ENCODE measurements at places on chromosomes 11 and 22.
A peak's percentile ranks its signal among the peaks of the same experiment; 100 is the strongest.

GRCh38 chr11:37504060-37504611 lies 906.1 kb upstream of the RAG2 start:
- peak; percentile 8 for DNase-seq

- DNase-seq: peak; percentile 87
Measured at GRCh38 chr22:20130731-20131596, 640 bp upstream of the ZDHHC8 start.

- peak; percentile 76 for DNase-seq
Measured at GRCh38 chr11:125517116-125517770, 21.2 kb upstream of the FEZ1 start.

DNA sequence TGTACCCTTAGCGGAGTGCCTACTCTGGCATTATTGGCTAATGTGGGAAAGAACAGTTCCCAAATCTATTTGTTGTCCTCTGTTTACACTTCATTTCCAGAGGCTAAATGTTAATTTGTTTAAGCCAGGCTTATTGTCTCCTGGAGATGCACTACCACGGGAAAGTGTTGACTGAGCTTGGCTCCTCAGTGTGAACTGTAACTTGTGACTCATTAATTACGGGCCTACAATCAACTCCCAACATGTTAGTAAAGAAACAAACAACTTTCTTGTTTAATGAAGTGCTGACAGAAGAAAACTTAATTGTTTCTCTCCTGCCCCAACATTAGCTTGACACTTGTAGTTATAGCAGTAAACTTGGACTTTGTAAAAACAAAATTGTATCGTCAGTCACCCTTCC lies 130.4 kb downstream of the ATXN10 start:
- DNase-seq: no peak

DNA sequence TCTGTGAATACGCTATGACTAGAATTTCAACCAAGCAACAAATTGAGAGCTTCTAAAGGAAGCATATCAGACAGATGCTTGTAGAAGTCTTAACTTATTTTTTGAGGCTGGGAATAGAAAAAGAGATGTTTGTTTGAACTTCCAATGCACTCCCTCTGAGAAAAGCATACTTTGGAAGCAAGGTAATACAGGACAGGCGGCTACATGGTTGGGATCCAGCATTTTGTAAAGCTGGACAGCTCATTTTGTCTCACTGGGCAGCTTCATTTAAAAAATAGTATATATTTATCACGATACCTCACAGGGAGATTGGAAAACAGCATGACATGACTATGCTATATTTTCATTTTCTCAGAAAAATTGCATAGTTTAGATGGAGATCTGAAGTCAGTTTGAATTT lies 821.3 kb upstream of the API5 start:
- no peak for DNase-seq

DNA sequence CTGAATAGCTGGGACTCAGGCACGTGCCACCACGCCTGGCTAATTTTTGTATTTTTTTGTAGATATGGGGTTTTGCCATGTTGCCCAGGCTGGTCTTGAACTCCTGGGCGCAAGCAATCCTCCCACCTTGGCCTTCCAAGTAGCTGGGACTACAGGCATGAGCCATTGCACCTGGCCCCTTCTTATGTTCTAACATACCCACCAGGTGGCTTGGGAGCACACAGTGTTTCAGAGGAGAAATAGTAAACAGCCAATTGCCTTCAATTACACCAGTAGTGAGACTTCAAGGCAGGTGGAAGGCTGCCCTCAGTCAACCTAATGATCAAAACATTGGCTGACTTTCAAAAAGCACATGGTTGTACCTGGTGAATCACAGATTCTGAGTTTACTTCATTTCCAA lies 167.2 kb downstream of the SWAP70 start:
- no peak for DNase-seq

GRCh38 chr11:68340784-68341556 lies 28.6 kb downstream of the LRP5 start:
- no peak for DNase-seq

GRCh38 chr11:27864091-27864491 lies 163.8 kb upstream of the BDNF start:
- no peak for DNase-seq

GRCh38 chr11:106958517-106959248 lies 59.6 kb downstream of the GUCY1A2 start:
- no peak for DNase-seq

GRCh38 chr22:19357270-19358105 lies 66.0 kb upstream of the CLTCL1 start:
- DNase-seq: no peak

- no peak for DNase-seq
Measured at GRCh38 chr11:6648501-6648900, 7.1 kb downstream of the DCHS1 start.

DNA sequence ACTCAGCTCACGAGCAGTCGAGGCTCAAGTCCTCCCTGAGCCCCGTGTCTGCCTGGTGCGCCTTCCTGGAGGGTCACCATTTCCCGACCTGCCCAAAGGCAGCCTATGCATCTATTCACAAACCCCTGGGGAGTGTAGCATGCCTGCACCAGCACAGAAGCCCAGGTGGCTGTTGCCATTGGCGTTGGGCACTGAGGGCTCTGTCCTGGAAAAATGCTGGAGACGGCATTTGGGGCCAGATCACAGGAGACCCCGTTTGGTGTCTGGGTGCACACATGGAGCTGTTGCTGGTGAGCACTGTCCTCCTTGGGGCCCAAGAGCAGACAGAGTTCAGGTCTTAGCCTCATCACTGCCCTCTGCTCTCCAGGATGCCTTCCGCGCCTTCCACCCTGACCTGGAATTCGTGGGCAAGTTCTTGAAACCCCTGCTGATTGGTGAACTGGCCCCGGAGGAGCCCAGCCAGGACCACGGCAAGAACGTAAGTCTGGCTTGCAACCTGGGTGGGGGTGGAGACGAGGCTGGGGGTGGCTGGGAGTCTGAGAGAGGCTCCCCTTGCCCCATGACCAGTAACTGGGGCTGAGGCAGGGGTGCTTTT lies 9.4 kb downstream of the FADS2 start:
- DNase-seq: no peak

- no peak for DNase-seq
Measured at GRCh38 chr11:130779943-130780342, 136.3 kb downstream of the SNX19 start.

DNA sequence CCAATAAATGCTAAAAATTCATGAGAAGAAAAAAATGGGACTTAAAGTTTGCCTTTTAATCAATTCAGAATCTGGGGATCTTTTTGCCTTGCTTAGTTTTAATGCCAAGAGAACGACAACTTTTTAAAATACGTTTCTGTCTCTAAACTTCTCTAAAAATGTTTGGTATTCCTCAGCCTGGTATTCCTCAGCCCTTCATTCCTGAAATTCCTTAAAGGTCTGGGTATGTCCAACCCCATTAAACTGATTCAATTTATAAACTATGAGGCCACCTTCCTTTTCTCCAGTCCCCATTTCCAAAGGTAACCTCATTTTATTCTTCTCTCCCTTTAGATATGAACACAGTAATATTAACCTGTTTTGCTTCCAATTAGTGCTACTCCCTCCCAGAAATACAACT lies 16.6 kb downstream of the POLA2 start:
- DNase-seq: no peak

DNA sequence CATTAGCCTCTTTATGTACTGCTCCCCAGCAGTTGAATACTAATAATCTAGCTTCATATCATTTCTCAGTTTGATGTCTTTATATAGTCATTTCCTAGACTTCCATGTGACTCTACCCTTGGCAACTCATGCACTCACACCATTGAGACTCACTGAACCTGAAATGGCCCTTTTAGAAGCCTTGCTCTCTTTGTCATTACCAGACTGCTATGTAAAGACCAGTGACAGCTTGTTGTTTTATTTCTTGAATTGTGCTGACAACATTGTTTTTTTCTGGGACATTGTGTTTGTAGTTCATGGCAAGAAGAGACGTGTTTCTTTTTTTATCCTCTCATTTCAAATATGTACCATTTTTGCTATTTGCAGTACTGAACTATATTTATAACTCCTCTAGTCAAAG lies 256.5 kb downstream of the CNTN5 start:
- no peak for DNase-seq

DNA sequence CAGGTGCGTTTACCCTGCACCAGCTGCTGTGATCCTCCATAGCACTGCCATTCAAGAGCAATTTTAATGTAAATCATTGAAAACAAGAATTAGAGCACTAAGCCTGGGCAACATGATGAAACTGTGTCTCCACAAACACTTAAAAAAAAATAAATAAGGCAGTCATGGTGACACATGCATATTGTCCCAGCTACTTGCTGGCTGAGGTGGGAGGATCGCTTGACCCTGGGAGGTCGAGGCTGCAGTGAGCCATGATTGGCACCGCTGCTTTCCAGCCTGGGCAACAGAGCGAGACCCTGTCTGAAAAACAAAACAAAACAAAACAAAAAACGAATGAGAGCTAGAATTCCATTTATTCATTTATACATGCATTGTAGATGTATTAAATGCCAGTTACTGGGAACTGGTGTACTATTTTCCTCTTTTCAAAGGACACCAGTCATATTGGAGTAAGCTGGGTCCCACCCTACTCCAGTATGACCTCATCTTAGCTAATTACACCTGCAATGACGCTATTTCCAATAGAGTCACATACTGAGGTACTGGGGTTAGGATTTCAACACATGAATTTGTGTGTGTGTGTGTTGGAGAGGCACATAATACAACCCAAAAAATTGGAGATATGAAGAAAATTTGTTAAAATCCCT lies 101.9 kb downstream of the MICAL2 start:
- DNase-seq: no peak

DNA sequence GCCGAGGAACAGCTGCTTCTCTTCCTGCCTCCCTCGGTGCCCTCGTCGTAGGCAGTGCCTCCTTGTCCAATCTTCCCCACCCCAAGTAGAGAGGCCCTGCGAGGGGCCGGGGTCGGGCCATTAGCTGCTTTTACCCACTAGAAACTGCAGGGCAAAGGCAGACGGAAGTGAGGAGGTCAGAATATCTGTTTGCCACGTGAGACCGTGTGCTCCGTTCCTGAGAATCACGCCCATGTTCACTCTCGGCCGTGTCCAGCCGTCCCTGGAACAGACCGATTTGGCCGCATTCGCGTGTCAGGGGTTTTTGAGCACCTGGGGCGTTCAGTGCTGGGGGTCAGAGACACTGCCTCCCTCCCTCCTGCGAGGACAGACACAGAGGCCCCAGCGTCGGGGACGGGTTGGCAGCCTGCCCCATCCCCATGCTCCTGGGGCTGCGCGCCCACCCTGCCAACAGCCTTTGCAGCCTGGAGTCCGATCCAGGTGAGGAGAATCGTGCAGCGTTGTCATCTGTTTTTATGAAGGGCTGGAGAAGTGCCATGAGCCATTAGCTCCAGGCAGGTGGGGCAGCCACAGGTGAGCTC lies 982.2 kb downstream of the BRD1 start:
- no peak for DNase-seq

DNA sequence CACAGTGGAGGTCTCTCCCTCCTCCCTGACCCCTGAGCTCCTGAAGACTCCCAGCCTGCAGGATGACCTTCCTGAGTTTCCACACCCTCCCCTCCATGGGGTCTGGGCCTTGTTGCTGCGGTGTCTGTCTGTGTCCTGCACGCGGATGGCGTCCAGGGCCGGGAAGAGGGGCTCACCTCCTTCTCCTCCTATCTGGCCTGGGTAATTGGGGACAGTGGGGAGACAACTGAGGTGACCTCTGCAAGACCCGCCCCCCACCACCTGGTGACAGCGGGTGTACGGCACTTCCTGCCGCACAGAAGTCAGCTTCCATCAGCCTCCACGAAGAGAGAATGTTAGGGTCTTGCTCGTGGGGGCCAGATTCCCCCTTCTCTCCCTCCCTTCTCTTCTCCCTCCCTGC lies 31.7 kb downstream of the LINC01488 start:
- DNase-seq: no peak

DNA sequence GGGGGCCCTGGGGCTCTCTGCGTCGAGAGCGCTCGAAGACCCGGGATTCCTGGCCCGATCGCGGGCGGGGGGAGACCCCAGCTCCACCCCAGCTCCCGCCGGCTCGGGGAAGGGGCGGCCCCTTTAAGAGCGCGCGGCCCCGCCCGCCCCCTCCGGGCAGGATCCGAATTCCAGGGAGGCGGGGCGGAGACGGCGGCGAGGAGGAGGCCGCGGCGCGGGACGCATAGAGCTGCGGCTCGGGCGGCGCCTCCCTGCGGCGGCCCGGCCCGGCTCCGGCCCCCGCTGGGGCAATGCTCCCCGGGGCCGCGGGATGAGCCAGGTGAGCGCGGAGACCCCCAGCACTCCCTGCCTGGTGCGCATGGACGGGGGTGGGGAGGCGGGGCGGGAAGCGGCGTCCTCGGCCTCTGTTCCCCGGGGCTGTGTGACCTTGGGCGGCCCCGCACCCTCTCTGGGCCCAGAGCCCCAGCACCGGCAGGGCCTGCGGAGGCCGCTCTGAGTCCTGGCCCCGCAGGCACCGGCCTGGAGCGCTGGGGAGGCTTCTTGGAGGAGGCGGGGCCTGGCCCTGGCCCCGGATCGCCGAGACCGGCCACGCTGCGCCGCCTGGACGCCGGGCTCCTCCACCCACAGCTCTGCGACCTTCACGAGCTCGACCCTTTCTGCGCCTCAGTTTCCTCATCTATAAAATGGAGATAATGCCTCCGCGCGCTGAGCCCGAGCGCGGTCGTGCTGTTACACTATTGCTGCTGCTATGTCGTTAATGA lies 565 bp downstream of the GAS2L1 start:
- DNase-seq: peak; percentile 88

DNA sequence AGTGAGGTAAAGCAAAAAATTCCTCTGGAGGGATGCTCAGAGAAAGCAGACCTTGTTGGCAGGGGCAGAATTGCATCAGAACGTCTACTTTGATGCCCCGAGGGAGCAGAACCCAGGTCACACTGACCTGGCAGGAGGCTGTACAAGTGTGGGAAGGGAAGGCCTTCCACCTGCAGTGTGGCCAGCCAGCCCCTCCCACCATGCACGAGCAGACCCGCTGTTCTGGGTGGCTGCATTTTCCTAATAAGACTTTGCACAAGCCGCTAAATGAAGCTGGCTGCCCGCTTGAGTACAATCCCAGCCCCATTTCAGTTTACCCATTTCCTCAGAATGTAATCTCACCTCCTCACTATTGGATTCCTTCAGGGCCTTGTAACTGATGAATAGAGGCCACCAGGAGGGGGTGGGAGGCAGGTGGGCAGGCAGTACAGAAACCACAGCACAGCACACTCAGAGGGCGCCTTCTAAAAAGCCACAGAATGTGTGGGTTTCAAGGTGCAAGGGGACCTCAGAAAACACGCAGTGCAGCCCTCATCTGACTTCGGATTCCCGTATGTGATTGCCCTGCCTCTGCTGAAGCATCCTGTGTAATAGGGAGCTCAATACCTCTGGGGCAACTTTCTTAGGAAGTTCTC lies 316.6 kb downstream of the OPCML start:
- DNase-seq: no peak

- DNase-seq: no peak
Measured at GRCh38 chr11:68992743-68993255, 12.0 kb upstream of the MRGPRD start.

- peak; percentile 50 for DNase-seq
Measured at GRCh38 chr11:102733232-102733875, 8.6 kb upstream of the MMP8 start.

- DNase-seq: peak; percentile 69
Measured at GRCh38 chr11:123188508-123189165, 6.4 kb downstream of the CLMP start.

GRCh38 chr11:119206511-119207414 lies 624 bp downstream of the CBL start:
- DNase-seq: peak; percentile 49

GRCh38 chr11:63502252-63502820 lies 3.5 kb upstream of the LGALS12 start:
- DNase-seq: no peak

GRCh38 chr11:111697933-111698371 lies 68.2 kb downstream of the PPP2R1B start:
- no peak for DNase-seq

GRCh38 chr22:35971456-35972119 lies 57.0 kb downstream of the RBFOX2 start:
- peak; percentile 13 for DNase-seq

GRCh38 chr11:27930946-27931345 lies 177.0 kb downstream of the KIF18A start:
- no peak for DNase-seq

Data from hepatic stellate cell (primary cell).